ENCODE measurements at places on chromosomes 6 and 20.

DNA sequence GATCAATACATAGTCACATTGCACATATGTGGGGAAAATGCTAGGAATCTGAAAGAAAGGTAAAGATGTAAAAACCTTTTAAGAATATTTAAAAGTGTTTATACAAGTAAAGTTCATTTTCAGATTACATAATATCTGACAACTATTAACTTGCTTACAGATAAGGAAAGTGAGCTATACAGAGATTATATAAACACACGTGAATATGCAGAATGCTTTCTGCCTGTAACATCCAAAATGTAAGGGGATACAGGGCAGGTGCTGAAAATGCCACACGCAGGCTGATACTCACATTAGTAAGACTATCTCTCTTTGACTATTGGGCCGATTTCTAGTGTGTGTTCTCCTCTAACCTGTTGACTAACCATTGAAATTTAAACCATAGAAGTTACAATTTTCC, 17.9 kb upstream of the MAP7 start:
- no peak for DNase-seq

DNA sequence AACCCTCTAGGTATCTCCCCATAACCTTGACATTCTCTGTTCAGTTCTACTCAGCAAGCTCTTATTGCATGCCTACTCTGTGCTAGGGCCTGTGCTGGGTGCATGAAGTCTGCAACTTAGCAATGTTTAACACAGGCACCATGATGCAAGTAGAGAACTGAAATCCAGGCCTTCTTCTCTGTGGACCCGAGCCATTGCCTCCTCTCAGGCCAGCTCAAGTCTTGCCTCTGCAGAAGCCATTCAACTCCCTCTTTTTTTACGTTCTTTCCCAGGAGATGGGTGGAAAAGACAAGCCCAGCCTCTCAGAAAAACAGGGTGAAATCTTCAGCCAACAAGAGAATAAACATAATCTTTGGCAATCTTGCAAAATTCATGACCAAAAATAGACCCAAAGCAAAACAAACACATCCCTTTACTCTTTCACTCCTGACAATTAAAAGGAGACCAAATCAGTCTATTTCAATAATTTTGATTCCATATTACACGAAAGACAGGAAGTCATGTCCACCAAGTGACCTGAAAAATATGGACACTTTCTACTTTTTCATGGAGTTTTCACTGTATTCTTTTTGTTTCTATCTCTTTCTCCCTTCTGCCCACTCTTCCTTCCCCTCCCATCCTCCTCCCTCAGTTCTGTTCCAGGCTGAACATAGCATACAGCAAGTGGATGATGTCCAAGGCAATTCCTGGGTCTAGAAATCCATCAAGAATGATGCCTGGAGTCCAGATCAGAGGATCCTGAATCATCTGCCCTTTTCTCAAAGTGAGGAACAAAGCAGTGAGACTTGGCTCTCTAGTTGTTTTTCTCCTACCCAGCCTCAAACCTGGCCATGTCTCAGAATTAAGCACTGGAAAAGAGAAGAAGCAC, 45.4 kb upstream of the MOCS1 start:
- no peak for DNase-seq

DNA sequence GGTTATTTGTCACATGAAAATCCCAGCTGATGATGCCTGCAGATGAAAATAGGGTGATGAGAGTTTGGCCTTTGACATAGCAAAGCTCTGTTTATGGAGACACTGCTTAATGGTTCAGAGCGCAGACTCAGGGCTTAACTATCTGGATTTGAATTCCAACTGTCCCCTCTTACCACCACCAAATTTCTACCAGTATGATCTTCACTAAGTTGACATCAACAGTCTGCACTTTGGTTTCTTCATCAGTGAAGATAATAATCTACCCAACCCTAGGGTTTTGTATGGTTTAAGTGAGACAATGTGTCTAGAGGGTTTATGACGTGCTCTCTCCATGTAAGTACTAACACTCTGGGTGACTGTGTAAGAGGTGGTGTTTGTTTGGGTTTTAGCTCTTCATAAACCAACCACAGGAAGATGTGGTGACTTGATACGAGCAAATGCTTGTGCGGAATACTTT, 151.4 kb upstream of the TNFAIP3 start:
- DNase-seq, result no peak

GRCh38 chr6:134593887-134594286, 276.0 kb upstream of the SGK1 start:
- DNase-seq, result no peak

DNA sequence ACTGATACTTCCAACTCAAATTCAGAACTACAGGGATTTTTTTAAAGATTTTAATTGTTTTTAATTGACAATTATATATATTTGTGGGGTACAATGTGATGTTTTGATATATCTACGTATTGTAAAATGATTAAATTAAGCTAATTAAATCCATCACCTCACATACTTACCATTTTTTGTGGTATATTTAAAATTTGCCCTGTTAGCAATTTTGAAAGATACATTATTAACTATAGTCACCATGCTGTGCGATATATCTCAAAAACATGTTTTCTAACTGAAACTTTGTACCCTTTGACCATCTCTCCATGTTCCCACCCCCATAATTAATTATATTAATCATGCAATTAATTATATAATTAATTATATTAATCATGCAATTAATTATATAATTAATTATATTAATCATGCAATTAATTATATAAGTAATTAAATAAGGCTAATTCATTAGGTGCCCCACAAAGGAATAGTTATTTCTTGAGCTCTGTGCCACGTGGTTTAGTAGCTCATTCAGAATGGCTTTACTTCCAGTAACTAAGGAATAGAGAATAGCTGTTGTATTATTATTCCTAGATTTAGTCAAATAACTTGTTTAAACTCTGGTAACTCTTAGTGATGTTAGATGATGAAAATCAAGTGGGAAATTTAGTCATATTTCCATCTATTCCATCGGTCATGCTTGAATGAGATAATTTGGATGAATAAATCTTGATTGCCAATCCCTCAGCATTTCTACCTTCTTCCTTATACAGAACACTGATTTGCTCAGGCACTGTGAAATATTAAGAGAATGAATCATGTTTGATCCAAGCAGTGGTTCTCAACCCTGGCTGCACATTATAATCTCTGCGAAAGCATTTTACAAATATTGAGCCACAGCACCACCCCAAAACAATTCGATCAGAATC, 25.1 kb downstream of the LOC128125822 start:
- DNase-seq, result no peak

- peak; percentile 65 for DNase-seq
These were observed 112.0 kb upstream of the COL21A1 start for GRCh38 chr6:56359201-56359899.

DNA sequence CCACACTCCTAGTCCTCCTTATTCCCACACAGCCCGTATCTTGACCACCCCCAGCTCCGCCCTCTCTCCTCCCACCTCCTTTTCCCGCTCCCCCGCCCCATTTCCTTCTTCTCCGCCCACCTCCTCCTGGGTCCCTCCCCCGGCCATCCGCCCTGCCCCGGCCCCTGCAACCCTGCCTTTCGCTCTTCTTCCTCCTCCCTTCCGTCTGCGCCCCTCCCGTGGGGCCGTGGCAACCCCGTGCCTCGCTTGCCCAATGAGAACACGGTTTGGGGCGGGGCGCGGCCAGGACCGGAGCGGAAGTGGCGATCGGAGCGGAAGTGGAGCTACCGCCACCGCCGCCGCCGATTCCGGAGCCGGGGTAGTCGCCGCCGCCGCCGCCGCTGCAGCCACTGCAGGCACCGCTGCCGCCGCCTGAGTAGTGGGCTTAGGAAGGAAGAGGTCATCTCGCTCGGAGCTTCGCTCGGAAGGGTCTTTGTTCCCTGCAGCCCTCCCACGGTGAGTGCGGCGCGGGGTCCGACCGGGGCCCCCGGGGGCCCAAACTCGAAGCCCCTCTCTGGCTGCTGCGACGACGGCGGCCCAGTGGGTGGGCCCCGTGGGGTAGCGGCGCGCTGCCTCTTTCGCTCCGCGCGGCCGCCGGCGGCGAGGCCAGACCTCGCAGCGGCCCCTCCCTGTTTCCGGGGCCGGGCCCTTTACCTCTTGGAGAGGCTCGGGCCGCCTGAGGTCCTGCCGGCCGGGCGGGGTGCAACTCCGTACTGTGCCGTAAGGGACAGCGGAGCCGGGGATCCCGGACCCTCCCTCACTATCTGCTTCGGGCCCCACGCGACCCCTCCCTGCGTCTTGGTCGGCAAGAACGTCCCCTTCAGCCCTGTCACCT, at the start of gene YWHAB:
Gene YWHAB, plus strand, starts transcription at position 314 of the 874 bp plus-strand sequence. CDS start 15,829 bp downstream, outside the sequence.
- peak; percentile 97 for DNase-seq

GRCh38 chr20:17619351-17620093, 49.6 kb downstream of the DSTN start:
- DNase-seq, result no peak

Data from HEK293T (cell line).